Stimulated activated CD8-positive, alpha-beta memory T cell treated with anti-CD3 and anti-CD28 coated beads, Interleukin-4, amount 100 ng/mL, for 4 hours (primary cell): ENCODE measurements at places on chromosomes 2 and 18.

GRCh38 chr2:64426183-64426952 lies 27.6 kb upstream of the LGALSL start:
- DNase-seq, result no peak

DNA sequence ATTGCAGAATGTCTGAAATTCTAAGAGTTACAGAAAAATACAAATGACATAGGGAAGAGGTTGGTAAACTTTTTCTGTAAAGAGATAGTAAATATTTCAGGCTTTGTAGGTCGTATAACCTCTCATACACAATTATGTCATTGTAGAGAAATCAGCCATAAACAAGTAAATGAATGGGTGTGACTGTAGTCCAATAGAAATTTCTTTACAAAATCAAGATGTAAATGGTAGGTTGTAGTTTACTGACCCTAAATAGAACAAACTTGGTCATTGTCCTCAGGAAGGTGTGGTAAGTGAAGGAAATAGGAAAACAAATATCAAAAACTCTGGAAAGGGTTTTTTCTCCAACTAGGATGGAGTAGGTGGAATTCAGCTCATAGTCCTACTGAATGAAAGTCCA lies 415.5 kb upstream of the SPHKAP start:
- no peak for DNase-seq

GRCh38 chr18:23115683-23116096 lies 19.6 kb upstream of the CABLES1 start:
- DNase-seq, result no peak

GRCh38 chr2:237254911-237255578 lies 158.9 kb downstream of the COL6A3 start:
- no peak for DNase-seq

- DNase-seq, result no peak
Observed at GRCh38 chr18:44693030-44693784, 12.5 kb downstream of the SETBP1 start.

DNA sequence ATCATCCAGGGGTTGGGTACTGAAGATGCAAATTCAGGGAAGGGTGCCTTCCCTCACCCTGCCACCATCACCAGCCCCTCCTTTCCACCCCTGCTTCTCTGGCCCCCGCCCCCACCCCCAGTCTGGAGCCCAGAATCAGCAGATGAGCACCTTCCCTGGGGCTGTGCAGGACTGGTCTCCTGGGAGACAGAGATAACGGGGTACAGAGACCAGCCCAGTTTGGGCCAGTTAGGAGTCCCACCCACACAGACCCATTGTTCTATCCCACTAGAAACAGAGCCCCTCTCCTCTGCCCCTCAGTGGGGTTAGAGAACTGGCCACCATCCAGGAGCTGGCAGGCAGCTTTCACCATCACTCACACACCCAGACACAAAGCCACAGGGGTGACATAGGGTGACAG lies 4.5 kb upstream of the CRYBA2 start:
- no peak for DNase-seq

- no peak for DNase-seq
Observed at GRCh38 chr18:7642331-7642890, 75.3 kb downstream of the PTPRM start.

DNA sequence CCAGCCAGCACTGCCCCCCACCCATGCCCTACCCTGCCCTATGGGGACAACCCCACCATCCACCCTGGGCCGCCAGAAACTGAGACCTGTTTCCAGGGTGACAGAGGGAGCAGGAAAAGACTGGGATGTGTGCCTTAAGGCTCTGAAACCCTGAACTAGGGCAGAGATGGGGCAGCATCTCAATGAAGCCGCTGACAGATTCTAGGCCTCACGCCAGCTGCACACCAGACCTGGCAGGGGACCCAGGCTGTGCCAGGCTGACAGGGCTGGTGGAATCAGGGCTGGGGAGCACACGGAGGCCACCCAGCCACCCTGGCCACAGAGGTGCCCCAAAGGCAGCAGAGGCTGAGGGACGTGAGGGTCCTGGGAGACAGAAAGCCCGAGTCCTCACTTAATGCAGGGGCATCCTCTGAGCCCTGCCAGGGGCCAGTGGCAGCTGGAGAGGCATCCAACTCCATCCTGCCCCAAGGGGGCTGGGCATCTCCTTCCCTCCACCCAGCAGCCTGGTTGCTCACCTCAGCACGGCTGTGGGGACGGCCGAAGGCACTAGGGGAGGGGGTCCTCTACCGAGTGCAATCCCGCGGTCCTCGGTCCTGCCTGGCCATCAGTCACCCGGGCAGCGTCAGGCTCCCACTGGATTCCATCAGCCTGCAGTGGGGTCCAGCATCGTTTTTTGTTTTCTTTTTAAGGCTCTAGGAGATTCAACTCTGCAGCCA lies 169.2 kb downstream of the ZFP36L2 start:
- DNase-seq, result no peak

DNA sequence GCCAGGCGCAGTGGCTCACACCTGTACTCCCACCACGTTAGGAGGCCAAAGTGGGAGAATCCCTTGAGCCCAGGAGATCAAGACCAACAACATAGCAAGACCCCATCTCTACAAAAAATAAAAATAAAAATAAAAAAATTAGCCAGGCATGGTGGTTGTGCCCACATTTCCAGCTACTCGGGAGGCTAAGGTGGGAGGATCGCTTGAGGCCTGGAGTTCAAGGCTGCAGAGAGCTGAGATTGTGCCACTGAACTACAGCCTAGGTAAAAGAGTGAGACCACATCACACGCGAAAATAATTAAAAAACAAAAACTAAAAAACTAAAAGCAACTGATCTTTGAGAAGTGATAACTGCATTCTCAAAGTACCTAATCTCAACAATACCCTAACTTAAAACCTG lies 1.8 kb downstream of the C2orf76 start:
- no peak for DNase-seq

DNA sequence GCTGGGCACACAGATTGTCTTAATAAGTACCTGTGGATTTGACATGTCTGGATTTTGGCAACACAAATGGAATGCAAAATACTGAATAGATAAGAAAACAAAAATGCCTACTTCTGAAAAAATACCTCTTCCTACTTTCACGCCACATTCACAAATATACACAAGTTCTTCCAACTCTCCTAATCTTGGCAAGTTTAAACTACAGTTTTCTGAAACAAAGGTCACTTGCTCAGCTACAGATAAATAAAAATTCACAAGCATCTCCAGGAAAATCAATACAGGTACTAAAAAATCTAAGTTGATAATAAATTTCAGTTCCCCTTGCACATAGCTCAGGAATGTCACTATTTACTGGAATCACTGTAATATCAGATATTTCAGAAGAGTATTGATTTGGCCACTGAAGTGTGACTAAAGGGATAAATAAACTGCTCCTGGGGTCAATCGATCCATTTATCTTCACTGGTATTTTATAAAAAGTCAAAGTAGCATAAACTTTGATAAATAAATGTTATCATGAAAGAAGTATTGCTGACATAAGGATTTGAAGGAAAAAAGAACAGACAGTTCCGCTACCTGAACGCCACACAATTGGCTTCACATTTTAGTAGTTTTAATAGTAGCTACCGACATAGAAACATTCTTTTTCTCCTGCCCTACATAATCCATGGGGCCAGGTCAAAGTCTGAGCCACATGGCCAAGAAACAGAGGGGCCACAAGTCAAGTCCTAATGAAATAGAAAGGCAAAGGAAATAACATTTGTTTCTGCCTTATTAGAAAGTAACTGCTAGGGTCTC lies 243.1 kb downstream of the AFF3 start:
- no peak for DNase-seq

DNA sequence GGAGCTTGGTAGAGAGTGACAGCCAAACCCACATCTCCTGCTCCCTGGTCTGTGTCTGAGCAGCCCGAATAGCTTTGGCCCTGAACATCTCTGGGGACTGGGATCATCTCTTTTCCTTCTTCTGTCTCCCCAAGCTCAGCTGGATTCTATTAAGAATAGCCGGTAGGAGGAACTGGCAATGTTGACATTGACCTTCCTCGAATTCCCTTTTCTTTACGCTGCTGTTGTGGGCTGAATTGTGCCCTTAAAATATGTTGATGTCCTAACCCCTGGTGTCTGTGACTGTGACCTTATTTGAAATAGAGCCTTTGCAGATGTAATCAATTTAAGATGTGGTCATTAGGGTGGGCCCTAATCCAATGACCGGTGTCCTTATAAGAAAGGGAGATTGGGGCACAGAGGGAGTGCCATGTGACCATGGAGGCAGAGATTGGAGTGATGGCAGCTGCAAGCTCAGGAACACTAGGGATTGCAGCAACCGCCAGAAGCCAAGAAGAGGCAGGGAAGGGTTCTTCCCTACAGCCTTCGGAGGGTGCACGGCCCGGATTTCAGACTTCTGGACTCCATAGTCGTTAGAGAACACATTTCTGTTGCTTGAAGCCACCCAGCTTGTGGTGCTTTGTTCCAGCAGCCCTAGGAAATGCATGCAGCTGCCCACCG lies 5.8 kb upstream of the SFTPB start:
- no peak for DNase-seq

DNA sequence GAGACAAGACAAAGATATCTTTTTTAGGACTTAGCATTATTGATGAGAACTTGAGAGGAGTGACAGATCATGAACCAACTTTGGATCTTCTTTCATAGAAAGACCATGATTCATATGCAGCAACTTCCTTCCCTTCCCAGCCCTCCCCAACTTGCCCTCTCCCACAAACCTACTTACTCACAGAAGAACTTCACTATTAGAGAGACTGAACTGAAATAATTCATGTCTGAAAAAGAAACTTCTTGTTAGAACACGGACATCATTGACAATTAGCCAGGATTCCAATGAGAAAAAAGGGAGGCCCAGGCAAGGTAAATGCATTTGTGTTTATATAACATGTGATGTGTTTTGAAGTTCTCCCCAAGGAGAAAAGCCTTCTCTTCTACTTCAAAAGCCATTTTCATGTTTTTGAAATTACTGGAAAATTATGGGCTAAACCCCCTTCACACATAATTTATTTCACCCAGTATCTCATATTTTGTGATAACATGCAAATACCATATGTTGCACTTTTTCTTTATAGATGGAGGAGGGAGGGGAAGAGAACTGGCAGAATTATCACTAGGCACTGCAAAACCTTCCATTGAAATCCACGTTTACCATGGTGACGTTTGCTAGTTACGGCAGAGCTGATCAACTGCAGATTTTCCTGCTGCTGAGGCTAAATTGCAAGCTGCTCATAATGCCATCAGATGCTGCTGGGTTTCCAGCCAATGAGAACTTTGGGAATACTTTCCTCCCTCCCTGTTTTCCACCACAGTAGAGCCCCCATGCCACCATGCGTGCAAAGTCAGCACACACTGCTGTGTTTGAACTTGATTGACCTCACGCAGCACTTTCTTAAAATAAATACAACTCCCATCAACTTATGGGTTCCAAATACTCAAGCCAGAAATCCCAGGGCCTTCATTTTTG lies 294.7 kb downstream of the MEIS1 start:
- DNase-seq, result no peak

DNA sequence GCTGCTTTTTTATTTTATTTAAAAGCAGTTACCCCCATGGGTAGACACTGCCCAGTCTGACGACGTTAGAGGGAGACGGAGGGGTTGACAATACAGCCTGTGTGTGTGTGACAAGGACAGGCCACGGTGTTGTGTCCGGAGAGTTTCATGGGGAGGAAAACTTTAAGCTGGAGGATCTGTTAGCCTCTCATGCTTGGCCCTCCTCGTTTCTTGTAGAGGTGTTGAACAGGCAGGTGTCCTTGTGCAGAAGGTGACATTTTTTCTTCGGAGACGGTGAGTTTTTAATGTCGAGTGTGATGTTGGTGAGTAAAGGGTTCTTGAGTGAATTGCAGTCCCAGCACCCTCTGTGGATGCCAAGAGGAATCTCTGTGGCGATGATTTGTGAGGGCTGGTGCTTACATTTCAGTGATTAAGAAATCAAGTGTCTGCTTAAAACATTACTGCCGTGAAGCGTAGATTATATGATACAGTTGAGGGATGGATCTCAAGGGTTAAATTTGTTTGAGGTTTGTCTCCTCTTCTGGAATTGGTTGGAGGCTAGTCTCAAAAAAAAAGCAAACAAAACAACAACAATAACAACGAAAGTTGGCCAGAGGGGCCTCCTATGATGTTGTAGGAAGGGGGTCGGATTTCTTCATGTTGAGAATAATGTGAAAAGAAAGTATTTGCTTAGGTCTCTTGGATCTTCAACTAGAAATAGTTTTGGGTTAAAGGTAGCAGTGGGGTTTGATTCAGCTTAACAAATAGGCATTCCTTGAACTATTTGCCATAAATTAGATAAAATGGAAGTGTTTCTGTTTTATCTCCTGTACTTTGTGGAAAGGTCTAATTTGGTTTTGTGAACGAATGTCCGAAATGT lies 1.6 kb downstream of the NCOA1 start:
- DNase-seq, result no peak

DNA sequence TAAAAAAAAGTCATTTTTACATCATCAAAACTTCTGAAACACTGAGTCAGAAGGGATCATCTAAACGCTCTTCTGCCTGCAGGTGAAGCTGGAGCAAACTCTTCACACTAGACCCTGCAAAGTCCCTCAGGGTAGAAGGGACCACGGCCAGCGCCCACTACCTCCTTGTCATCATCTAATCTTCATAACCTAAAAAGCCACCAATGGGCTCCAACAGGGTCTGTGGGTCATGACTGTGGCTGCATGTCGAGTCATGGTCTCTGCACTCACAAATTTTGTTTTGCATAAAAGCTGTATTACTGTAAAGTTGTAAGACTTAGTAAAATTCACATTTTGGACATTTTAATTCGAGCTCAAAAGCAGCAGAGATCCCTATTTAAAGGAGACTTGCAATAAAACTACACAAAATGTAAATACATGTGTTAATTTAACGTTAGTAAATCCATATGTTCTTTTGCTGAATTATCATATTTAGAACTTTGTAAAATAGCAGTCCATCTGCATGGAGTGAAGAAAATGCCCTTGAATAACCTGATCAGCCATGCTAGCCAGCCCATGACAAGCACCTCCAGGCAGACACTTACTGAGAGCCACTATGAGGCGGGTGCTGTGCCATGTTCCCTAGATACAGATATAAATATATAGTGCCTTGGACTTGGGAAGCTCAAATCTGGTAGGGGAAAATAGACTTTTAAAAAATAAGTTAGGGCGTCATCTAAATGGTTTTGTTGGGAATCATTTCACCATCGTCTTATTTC lies 437.2 kb upstream of the LYPD1 start:
- DNase-seq, result no peak

DNA sequence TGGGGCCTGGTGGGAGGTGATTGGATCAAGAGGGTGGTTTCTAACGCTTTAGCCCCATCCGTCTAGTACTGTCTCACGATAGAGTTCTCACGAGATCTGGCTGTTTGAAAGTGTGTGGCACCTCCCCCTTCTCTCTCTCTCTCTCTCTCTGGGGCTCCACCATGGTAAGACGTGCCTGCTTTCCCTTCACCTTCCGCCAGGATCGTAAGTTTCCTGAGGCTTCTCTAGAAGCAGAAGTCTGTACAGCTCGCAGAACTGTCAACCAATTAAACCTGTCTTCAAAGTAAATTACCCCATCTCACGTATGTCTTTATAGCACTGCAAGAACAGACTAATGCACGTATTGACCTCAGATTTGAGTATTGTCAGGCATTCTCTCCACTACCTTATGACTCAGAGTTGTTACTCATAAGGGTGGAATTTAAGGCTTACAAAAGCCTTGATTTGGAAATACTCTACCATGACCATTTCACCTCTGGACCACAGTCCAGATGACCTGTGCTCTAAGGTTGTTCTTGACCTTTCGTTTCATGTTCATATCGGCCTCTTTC lies 99.5 kb upstream of the AGAP1 start:
- DNase-seq, result no peak
